Endothelial cell of umbilical vein (primary cell): ENCODE measurements at places on chromosomes 6 and 20. TPM values are rescaled to one million over a fixed set of nuclear protein-coding genes. Genes with fewer than 3 reads are reported as not detected.

- DNase-seq: no peak
Observed at GRCh38 chr6:23659125-23659524, 466.9 kb upstream of the NRSN1 start.

- DNase-seq: no peak
Observed at GRCh38 chr6:106158816-106159215, 72.7 kb downstream of the PRDM1 start.

DNA sequence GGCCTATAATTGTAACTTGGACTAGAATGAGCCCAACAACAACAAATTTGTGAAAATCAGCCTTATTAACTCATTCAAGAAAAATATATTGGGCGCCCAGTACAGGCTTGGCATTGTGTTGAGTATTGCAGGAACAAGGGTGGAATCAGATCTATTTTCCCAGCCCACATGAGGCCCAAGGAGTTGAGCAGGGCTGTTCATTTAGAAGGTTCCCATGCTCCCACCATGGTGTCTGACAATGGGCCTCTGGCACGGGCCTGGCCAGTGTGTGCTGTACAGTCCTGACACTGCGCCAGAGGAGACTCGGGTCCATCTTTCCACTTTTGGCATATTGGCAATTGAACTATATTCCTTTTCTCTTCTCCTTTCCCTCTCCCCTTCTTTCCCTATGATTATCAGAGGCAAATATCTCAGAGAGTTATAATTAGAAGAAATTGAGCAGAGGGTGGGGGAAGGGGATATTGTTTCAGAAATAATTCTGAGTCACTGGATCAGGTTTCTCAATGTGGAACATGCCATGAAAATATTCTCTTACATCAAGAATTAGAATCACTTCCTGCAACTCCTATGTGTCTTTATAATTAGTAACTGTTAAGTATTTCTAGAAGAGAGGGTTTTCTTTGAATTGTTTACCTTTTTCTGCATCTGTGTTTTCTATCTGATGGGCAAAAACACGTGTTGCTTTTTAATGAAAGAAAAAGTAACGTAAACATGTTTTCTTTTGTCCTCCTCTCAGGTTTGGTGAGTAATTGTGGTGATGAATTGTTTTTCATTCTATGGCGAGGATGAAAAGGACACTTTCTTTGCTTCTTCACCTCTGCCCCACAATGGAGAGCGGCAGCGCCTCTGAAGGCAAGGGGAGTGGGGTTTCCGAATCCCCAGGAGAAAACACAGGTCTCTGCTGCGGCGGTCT lies 209.4 kb downstream of the FOXA2 start:
- no peak for DNase-seq

The UNC5CL gene
- 0.11 and 0.14 TPM in 2 replicates for polyA plus RNA-seq

The NOX3 gene
- not detected in 2 replicates for polyA plus RNA-seq

The LINC00237 gene
- not detected in 2 replicates for polyA plus RNA-seq
